ENCODE measurements at places on chromosomes 1 and 21.
A peak's percentile ranks its signal among the peaks of the same experiment; 100 is the strongest.

DNA sequence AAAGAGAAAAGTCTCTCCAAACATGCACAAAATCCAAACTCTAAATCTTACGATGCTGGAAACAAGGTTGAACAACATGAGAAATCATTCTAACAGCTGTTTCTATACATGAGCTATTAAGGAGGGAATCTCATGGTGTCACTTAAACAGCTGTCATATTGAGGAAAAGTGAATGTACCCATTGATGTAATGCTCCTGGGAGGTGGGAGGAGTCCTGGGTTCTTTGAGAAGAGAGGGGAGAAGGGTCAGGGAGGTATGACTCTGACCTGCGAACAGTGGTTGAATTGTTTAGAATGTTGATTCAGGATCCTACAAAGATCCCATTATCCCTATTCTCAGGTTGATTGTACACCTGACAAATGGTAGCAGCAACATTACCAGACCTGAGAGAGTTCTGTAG, 49.3 kb downstream of the ZC3H11B start:
- no peak for DNase-seq

DNA sequence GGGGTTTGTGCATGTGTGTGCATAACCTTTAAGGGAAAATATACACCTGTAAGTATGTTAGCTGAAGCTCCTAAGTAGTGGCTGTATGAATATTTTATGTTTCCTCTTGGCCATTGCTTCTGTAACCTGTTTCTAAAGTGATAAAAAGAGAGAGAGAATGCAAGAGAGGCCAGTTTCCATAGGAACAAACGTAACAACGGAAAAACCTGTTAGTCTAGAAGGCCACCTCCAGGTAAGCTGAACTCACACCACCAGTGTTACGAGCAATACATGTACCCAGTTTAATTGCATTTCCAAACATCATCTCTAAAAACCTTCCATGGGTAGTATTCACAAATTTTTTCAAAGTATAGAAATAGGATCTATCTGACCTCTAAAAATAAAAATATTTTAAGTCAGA, 63.1 kb downstream of the PLPPR4 start:
- DNase-seq, result no peak

GRCh38 chr1:181801617-181802016, 259.9 kb downstream of the ZNF648 start:
- no peak for DNase-seq

DNA sequence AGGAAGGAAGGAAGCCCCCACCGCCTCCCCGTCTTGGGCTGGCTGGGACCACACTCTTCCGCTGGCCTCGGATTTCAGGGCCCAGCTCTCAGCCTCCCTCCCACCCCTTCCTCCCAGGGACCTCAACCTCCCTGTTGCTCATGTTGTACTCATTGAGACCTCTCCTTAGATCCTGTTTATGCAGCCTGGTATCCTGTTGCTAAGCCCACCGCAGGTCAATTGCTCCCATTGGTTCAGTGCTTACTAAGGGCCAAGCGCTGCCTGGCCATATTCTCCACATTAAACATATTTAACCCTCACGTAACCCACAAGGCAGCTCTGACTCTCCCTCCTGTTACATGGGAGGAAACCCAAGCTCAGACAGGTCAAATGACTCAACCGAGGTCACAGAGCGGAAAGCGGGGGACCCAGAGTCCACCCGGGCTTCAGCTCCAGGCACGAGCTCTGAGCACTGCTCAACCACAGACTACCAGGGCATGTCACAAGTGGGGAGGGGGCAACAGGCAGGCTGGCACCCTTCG, 23.2 kb upstream of the H6PD start:
- no peak for DNase-seq

DNA sequence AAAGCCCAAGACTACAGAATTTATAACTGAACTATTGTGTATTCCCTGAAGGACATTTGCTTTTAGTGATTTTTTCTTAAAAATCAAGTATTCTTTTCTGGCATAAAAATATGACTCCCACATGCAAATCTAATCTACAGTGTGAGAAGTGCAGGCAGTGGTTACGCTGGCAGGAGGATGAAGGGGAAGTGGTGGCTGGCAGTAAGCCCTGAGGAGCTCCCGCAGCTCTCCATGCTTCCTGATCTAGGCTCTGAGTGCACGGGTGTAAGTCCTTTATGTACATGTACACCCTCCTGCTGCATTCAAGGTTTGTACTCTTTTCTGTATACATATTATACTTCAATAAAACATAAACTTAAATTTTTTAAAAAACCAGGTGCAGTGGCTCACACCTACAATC, 67.5 kb upstream of the PRDX6 start:
- peak; percentile 93 for DNase-seq

DNA sequence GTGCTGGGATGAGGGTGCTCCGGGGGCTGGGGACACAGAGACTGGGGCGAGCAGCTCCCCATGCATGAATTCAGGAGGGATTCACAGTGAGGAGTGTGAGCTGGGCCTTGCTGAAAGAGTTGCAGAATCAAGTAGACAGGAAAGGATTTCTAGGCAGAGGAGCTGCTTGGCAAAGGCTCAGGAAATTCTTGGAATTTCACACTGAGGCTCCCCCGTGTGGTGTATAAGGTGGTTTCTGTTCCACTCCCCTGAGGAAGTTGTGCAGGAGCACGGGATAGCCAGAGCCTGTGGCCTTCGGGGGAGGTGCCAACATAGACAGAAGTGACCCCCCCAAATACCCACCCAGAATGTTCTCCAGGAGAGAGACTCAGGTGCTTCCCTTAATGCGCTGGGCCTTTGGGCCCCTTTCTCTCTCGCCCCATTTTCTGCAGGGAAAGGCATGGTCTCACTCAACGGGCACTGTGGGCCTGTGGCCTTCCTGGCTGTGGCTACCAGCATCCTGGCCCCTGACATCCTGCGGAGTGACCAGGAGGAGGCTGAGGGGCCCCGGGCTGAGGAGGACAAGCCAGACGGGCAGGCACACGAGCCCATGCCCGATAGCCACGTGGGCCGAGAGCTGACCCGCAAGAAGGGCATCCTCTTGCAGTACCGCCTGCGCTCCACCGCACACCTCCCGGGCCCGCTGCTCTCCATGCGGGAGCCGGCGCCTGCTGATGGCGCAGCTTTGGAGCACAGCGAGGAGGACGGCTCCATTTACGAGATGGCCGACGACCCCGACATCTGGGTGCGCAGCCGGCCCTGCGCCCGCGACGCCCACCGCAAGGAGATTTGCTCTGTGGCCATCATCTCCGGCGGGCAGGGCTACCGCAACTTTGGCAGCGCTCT, 58.5 kb upstream of the ACTL8 start:
- no peak for DNase-seq

Measured in OCI-M1 (cell line).